Activated B cell treated with CpG ODN at 0.5 μM for 24 hours (primary cell): ENCODE measurements at places on chromosomes 3 and 15.

GRCh38 chr3:140584549-140584948, 93.3 kb upstream of the TRIM42 start:
- no peak for DNase-seq

GRCh38 chr3:47225310-47225906, 57.2 kb downstream of the KIF9 start:
- no peak for DNase-seq

GRCh38 chr3:155179966-155180757, 100.0 kb downstream of the MME start:
- no peak for DNase-seq

DNA sequence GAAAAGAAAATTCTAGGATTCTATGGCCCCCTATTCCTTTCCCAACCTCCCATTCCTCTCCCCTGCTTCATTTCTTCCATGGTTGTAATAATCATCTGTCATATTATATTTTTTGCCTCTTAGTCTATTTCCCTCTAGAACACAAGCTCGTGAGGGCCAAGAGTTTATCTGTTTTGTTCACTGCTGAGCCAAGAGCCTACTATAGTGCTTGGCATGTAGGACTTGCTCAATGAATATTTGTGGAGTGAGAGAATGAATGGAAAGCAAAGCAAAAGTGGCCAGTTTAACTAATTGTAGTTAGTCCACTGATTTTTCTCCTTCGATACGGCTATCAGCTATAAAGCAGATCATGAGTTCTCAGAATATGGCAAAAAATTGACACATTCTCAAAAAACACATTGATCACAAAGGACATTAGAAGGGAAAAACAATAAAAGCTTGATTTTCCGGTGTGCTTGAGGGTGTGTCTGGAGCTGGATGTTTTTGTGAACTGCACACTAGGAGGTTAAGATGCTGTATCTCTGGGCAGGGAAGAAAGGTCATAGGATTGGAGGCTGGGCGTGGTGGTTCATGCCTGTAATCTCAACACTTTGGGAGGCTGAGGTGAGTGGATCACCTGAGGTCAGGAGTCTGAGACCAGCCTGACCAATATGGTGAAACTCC, 25.0 kb upstream of the CTSH start:
- no peak for DNase-seq
